ENCODE measurements at places on chromosomes 2 and 18. TPM values are rescaled to one million over a fixed set of nuclear protein-coding genes. Genes with fewer than 3 reads are reported as not detected.
A peak's percentile ranks its signal among the peaks of the same experiment; 100 is the strongest.

DNA sequence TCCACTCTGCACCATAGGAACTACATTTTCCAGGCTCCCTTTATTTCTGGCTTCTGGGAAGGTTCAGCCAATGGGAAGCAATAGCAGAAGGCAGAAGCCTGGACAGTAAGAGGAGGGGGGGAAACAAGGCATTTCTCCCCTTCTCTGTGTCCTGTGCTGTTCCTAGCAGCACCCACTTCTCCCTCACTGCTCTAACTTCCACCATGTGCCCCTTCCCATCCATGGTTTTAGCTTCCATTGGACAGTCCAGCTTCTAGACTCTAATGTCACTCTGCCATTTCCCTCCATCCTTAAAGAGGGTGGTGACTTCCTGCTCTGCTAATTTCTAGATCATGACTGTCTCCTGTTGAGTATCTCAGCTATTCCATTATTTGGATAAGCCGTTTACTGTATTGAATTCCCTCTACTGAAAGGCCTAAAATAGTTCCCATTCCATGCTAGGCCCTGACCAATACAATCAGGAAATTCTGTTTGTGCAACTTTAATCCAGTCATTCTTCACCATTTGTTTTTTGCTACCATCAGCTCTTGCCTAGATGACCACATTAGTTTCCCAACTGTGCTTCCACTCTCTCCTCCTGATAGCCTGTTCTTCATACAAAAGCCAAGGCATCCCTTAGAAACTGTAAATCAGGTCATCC, 20.8 kb upstream of the LYPD1 start:
- no peak for DNase-seq
- H3K27ac ChIP-seq, result no peak overlapping the region
- no peak overlapping the region for H3K4me3 ChIP-seq
- no peaks in the 10 kb centered on the region for H3K36me3 ChIP-seq
- H3K4me1 ChIP-seq, result peaks cover 2% of the 10 kb centered on the region

- H3K4me3 ChIP-seq, result no peak overlapping the region
- no peak overlapping the region for H3K27ac ChIP-seq
- peaks cover 4% of the 10 kb centered on the region for H3K4me1 ChIP-seq
Observed at GRCh38 chr2:217417536-217417935, 557.7 kb upstream of the TNP1 start.

- no peaks in the 10 kb centered on the region for H3K36me3 ChIP-seq
- peaks cover 4% of the 10 kb centered on the region for H3K27me3 ChIP-seq
- DNase-seq, result no peak
- H3K4me1 ChIP-seq, result no peaks in the 10 kb centered on the region
Observed at GRCh38 chr18:10213526-10213925, 240.9 kb upstream of the APCDD1 start.

DNA sequence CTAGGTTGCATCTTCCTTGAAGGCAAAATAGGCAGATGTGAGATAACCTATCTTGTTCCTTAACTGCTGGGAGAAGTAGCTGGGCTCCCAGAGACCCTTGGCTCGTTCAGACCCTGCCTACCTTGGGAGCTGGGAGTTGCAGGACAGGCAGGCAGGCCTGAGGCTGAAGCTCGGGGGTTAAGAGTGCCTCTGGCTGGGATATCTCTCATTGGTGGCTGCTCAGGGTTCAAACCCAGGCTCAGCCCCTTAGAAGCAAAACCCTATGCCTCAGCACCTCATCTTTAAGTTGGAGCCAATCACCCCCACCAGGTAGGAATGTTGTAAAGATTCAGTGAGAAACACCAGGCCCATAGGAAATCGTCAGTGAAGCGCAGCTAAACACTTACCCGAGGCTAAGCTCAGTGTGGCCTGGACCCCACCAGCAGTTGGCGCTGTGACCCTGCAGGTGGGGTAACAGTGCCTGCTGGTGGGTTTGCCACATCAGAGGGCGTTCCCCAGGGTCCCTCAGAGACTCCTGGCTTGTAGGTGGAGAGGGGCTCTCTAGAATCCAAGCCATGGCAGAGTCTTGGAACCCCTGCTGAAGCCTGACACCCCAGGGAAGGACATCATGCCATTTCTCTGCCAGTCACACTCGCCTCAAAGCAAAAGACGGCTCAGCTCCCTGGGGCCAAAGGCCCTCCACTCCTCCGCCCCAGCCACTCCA, 54.6 kb upstream of the GPR17 start:
- H3K4me3 ChIP-seq, result no peak overlapping the region
- DNase-seq, result peak; percentile 50
- H3K27ac ChIP-seq, result no peak overlapping the region
- H3K36me3 ChIP-seq, result no peaks in the 10 kb centered on the region
- H3K4me1 ChIP-seq, result no peaks in the 10 kb centered on the region

DNA sequence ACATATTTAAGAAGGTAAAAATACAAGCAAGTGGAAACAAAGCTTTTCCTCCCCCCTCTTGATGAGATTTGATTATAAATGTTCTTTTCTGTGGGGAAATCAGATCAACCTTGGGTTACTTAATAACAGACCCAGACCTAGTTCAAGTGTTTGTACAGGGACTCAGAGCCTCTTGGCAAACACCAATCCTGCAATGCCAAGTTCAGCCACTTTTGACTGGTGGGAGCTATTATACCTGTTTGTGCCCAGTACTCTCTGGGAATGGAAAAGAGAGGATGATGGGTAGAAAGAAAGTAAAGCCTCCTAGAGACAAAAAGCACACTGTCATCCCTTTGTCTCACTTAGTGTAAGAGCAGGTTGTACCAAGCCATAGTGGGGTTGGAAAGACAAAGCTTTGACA, 63.8 kb upstream of the EPHA4 start:
- H3K4me3 ChIP-seq, result no peak overlapping the region
- no peak overlapping the region for H3K27ac ChIP-seq
- no peaks in the 10 kb centered on the region for H3K36me3 ChIP-seq
- no peaks in the 10 kb centered on the region for H3K27me3 ChIP-seq
- H3K4me1 ChIP-seq, result no peaks in the 10 kb centered on the region
- no peak for DNase-seq

GRCh38 chr2:233857511-233858141, 3.3 kb upstream of the HJURP start:
- H3K36me3 ChIP-seq, result no peaks in the 10 kb centered on the region
- H3K27me3 ChIP-seq, result no peaks in the 10 kb centered on the region
- no peak overlapping the region for H3K27ac ChIP-seq
- no peak for DNase-seq
- peaks cover 3% of the 10 kb centered on the region for H3K4me1 ChIP-seq
- H3K4me3 ChIP-seq, result no peak overlapping the region

GRCh38 chr18:39806525-39806924, 2148.5 kb upstream of the PIK3C3 start:
- no peak overlapping the region for H3K27ac ChIP-seq
- H3K4me3 ChIP-seq, result no peak overlapping the region
- H3K27me3 ChIP-seq, result no peaks in the 10 kb centered on the region
- no peaks in the 10 kb centered on the region for H3K36me3 ChIP-seq
- no peaks in the 10 kb centered on the region for H3K4me1 ChIP-seq

DNA sequence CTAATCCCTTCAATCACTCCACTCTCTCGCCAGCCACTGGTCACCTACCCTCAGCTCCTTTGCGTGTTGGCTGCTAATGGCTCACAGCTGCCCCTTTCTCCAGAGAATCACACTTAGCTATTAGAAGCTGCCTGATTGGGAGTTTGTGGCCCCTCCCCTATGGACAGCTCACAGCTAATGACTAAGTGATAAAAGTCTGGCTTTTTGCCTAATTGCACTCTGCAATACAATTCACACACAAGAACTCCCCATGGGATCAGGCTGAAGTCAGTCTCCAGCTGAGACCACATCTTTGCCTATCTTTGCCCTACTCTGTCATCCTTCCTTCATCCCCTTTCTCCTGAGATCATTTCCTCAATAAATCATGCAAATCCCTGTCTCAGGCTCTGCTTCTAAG, 701.9 kb upstream of the RAB6C start:
- H3K4me1 ChIP-seq, result no peaks in the 10 kb centered on the region
- no peak overlapping the region for H3K4me3 ChIP-seq
- H3K27me3 ChIP-seq, result no peaks in the 10 kb centered on the region
- no peak overlapping the region for H3K27ac ChIP-seq
- no peak for DNase-seq

DNA sequence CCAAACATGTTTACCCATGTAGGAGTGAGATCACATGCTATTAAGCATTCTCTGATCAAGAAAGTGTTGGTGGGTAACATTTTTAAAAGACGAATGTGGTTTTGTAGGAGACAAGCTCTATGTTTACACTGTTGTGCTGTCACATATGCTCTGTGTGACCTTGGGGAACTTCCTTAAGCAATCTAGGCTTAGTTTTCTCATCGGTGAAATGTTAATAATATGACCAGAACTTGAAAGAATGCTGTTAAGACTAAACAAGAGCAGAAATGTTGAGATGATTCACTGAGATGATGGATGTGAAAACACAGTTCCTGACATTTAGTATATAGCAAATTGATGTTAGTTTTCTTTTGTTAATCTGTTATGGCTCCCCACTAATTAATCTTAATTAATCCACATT, 860.9 kb upstream of the CNTNAP5 start:
- no peaks in the 10 kb centered on the region for H3K4me1 ChIP-seq
- no peaks in the 10 kb centered on the region for H3K36me3 ChIP-seq
- DNase-seq, result no peak
- no peak overlapping the region for H3K4me3 ChIP-seq
- no peaks in the 10 kb centered on the region for H3K27me3 ChIP-seq

DNA sequence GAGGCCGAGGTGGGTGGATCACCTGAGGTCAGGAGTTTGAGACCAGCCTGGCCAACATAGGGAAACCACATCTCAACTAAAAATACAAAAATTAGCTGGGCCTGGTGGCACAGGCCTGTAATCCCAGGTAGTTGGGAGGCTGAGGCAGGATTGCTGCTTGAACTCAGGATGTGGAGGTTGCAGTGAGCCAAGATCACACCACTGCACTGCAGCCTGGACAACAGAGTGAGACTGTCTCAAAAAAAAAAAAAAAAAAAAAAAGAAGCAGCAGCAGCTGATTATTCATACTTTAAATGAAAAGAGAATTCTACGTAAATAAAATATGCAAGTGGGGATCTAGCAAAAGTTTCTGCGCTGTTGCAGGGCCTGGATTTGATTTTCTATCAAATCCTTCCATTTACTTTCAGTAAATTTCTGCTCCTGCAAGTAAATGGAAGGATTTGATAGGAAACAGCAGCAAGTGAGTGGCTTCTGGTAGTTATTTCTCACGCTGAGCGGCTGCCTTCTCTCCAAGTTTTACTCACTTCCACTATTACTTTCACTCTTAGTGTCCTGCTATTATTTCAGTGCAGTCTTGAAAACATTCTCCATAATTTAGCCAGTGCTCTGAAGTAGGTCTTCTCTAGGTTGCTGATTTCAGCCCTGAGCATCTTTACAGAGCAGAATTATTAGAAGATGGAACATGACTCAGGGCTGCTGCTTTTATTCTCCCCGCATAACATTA, 68.4 kb downstream of the SLC16A14 start:
- no peaks in the 10 kb centered on the region for H3K27me3 ChIP-seq
- no peaks in the 10 kb centered on the region for H3K36me3 ChIP-seq
- H3K4me3 ChIP-seq, result no peak overlapping the region
- no peak for DNase-seq

- no peaks in the 10 kb centered on the region for H3K27me3 ChIP-seq
- no peaks in the 10 kb centered on the region for H3K4me1 ChIP-seq
- H3K27ac ChIP-seq, result no peak overlapping the region
- H3K4me3 ChIP-seq, result no peak overlapping the region
Observed at GRCh38 chr18:35661483-35662146, 80.1 kb downstream of the GALNT1 start.

- no peaks in the 10 kb centered on the region for H3K36me3 ChIP-seq
- no peaks in the 10 kb centered on the region for H3K27me3 ChIP-seq
- DNase-seq, result no peak
- no peak overlapping the region for H3K4me3 ChIP-seq
- peaks cover 9% of the 10 kb centered on the region for H3K4me1 ChIP-seq
Observed at GRCh38 chr2:127408807-127409099, 9.5 kb upstream of the PROC start.

DNA sequence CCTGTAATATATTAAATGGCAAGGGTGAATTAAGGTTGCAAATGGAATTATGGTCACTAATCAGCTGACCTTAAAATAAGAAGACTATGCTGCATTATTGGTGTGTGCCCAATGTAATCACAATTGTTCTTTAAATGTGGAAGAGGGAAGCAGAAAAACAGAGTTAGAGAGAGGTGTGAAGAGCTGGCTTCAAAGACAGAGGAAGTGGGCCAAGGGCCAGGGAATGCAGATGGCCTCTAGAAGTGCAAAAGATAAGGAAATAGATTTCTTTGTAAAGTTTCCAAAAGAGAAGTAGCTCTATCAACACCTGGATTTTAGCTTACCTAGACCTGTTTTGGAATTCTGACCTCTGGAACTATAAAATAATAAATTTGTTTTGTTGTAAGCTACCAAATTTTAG, 276.0 kb downstream of the LRRTM1 start:
- no peak for DNase-seq
- no peak overlapping the region for H3K4me3 ChIP-seq
- no peaks in the 10 kb centered on the region for H3K27me3 ChIP-seq

DNA sequence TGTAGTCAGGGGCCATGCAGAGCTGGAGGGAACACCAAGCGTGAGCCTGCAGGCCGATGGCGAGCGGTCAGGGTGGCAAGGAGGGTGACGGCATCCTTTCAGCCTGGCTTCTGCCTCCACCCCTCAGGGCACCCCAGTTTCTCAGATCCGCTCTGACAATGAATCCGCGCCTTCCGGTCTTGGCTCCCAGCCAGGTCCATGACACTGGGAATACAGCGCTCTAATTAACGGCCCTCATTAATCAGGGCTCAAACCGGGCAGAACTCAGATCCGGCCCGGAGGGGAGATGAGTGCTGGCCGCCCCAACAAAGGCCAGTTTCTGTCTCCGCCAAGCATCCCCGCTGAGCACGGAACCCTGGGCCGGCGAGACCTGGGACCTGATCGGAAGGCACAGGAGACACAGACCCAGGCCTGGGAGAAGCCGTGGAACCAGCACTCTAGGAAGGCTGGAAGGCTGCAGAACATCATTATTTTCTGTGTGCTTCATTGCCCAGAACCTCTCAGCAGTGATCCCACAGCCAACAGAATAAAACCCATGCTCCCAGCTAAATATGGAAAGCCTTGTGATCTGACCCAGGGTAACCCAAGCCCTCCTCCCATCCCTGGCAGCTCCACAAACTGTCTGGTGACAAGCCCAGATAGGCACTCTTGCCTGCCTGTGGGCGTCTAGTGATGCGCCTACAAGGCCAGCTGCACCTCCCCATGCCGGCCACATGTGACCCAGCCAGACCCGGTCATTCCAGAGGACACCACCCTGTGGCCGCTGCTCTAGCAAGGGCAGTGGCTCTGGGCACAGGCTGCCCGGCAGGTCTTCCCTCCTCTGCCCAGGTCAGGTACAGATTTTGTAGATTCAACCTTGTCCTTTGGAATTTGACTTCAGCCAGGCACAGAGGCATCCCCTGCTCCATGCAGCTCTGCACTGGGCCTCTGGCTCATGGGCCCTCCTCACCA, 438.7 kb upstream of the MYT1L start:
- no peaks in the 10 kb centered on the region for H3K36me3 ChIP-seq
- no peaks in the 10 kb centered on the region for H3K27me3 ChIP-seq
- no peaks in the 10 kb centered on the region for H3K4me1 ChIP-seq
- H3K4me3 ChIP-seq, result no peak overlapping the region
- H3K27ac ChIP-seq, result no peak overlapping the region

The ST8SIA3 gene
- not detected for total RNA-seq

The MOB4 gene
- total RNA-seq, result 26.6 TPM
